NCI-H345 (cell line): ENCODE measurements at places on chromosomes 13 and 19.
A peak's percentile ranks its signal among the peaks of the same experiment; 100 is the strongest.

- DNase-seq, result no peak
These were observed 22.1 kb upstream of the WDFY2 start for GRCh38 chr13:51562011-51562671.

GRCh38 chr19:17530586-17530985 is 19.1 kb downstream of the PGLS start:
- peak; percentile 57 for DNase-seq

DNA sequence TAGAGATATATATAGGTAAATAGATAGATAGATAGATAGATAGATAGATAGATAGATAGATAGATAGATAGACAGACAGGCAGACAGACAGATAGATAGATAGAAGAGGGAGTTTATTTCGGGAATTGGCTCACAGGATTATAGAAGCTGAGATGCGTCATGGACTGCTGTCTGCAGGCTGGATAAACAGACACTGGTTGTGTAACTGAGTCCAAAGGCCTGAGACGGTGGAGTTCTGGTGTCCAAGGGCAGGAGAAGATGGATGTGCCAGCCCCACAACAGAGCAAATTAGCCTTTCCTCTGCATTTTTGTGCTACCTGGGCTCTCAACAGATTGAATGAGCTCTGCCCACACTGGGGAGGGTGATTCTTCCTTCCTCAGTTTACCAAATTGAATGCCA is 2.7 kb downstream of the CYP4F3 start:
- no peak for DNase-seq

- peak; percentile 74 for DNase-seq
These were observed 203.8 kb upstream of the SLITRK6 start for GRCh38 chr13:86003029-86003428.

GRCh38 chr13:44188257-44188656 is 185.4 kb upstream of the SERP2 start:
- DNase-seq, result no peak

GRCh38 chr13:33199289-33199850 is 86.2 kb downstream of the STARD13 start:
- no peak for DNase-seq

DNA sequence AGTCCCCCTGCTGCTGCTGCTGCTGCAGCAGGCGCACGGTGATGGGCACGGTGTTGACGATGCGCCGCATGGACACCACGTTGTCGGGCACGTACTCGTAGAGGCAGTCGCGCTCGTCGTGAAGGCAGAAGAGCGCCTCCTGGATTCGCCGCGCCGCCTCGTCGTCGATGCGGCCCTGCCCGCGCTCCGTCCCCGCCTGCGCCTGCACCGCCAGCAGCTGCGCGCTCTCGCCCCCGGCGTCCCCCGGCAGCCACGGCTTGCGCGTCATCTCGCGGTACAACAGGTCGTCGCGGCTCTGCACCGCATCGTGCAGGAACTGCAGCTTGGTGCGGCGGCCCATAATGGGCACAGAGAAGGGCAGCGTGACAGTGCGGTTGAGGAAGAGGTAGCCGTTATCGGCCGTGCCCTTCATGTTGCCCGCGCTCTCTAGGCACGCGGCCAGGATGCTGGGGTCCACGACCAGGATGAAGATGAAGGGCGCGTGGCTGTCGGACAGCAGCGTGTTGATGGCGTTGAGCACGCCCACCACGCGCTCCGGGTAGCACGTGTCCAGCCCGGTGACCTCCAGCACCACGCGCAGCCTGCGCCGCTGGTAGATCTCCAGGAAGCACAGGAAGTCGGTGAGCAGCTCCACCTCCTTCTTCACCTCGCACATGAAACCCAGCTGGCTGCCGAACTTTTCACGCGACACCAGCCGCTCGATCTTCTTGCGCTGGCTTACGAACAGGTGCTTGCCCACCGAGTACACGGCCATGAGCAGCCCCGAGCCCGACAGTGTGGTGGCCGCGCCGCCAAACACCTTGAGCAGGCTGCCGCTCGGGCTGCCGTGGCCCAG is 8.1 kb downstream of the NKPD1 start:
- DNase-seq, result peak; percentile 26
